Right renal cortex interstitium (tissue), 3 donors: ENCODE measurements at places on chromosomes 5 and 9. TPM values are rescaled to one million over a fixed set of nuclear protein-coding genes. Genes with fewer than 3 reads are reported as not detected.
A peak's percentile ranks its signal among the peaks of the same experiment; 100 is the strongest.

CSF2 gene
- not detected for polyA plus RNA-seq

PCDHB16 gene
- 5.0 TPM for polyA plus RNA-seq

HTR4 gene
- 0.08 TPM for polyA plus RNA-seq

DNA sequence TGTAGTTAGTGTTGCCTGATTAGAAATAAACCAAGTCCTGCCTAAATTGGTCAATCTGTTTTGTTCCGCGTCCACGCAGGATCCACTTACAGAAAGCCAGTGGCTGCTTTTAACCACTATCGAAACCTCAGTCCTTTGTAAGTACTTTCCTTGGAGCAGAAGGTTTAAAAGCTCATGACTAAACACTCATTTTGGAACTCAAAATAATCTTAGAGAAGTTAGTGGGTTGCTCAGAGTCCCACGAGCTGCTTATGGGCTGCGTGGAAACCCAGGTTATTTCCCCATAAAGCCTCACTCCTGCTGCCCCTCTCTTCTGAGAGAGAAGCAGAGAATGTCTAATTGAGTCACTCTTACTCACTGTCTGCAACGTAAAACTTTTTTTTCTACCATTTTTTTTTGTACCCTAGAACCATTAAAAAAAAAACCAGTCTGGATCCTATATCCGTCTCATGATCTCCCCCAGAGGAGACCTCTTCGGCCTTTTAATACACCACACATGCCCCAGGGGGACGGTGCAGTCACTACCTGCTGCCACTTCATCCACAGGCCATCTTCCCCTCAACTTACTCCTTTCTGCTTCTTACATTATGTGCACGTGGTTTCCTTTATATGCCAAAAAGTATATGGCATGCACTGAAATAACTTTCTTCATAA, 7.6 kb downstream of the BASP1 start:
- no peak for DNase-seq

GRCh38 chr5:116154252-116154651, 69.4 kb downstream of the COMMD10 start:
- no peak for DNase-seq

DNA sequence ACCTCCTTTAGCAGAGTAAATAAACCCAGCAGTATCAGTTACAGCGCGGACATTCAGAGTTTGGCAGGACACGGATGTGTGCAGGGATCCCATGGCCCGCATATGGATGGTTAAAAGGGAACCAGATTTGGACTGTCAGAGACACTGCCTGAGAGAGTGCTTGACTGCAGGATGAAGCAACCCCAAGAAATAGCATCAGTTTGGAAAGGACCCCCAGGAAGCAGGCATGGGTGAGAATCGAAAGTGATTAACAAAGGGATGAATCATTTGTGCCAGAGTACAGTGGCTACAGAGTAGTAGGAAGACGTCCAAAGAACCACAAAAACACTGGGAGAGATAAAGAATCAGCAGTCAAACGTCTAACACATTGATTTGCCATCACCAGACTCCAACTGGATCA, 5.5 kb downstream of the C7 start:
- no peak for DNase-seq

- no peak for DNase-seq
Measured at GRCh38 chr5:107472620-107473064, 198.1 kb downstream of the EFNA5 start.

DNA sequence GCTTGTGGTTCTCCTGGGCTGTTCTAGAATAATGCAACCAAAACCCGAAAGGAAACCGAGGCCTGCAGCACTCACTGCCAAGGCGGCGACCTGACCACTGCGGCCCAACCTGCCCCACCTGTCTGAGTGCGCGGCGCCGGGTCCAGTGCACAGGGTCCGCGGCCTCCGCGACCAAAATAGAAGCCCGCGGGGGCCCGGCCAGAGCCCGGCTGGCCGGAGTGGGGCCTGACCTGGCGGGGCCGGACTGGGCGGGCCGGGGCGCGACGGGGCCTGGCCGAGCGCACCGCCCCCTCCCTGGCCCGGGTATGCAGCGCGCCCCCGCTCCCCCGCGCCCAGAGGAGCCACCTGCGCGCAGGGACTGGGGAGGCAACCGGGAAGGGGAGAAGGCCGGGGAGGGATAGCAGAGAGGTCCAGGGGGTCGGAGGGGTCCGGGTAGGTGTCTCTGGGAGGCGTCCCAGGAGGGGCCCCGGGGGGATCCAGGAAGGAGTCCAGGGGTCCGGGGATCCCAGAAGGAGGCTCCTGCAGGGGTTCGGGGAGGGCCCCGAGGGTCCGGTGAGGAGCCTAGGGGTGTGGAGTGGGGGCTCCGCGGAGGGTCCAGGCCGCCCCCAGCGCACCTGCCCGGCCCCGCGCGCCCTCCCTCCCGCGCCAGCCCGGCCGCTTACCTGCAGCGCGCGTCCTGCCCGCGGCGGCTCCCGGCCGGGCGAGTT, 503 bp downstream of the SEMA4D start:
- no peak for DNase-seq

- no peak for DNase-seq
Measured at GRCh38 chr5:174381241-174381640, 335.7 kb downstream of the NSG2 start.

- no peak for DNase-seq
Measured at GRCh38 chr5:138287246-138287645, 12.8 kb upstream of the GFRA3 start.

DNA sequence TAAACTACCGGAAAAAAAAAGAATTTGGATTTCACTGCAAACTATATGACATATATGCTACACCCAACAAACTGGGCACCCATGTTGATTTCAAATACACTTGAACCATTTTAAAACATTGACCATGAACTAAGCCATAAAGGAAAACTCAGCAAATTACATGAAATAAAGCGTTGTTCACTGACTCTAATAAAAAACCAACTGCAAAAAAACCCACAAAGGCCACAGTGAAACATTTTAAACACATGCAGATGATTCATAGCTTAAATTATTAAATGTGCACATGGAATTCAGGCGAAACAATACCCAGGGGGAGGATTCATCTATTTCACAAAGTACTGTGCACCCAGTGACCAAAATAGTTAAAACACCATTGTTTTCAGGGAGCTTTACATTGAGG, 33.3 kb downstream of the MTRR start:
- no peak for DNase-seq

DNA sequence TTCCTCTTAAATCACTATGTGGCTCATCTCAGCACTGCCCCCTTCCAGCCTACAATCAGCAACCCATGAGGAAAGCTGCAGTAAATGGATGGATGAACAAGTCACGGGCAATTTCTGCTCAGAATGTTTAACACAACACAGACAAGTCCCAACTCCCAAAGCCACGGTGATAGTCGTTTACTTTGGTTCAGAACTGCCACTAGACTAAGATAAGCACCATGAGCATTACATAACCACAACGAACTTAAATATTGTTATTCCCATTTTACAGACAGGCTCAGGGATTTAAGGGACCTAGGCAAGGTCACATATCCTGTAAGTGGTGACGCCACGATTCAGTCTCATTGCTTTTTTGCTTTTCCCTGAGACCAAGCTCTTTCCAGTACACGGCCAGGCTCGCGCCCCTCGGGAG, 2.0 kb upstream of the SMIM27 start:
- peak; percentile 37 for DNase-seq

DNA sequence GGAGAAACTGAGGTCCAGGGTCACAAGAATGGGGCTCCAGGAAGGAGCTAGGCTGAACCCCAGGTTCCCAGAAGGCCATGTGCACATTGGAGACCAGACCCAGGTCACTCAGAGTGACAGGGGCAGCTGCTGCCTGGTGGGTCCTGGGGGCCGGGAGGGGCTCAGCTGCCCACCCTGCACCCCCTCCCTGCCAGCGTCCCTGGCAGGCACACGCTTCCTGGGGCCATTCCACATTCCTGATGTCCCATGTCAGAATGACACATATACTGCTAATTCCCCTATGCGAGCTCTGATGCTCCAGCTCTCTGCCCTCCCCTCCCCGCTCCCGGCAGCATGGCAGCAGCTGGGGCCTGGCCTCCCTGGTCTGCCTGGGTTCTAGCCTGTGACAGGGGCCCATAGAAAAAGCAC, 14.0 kb downstream of the FGFR4 start:
- no peak for DNase-seq

DNA sequence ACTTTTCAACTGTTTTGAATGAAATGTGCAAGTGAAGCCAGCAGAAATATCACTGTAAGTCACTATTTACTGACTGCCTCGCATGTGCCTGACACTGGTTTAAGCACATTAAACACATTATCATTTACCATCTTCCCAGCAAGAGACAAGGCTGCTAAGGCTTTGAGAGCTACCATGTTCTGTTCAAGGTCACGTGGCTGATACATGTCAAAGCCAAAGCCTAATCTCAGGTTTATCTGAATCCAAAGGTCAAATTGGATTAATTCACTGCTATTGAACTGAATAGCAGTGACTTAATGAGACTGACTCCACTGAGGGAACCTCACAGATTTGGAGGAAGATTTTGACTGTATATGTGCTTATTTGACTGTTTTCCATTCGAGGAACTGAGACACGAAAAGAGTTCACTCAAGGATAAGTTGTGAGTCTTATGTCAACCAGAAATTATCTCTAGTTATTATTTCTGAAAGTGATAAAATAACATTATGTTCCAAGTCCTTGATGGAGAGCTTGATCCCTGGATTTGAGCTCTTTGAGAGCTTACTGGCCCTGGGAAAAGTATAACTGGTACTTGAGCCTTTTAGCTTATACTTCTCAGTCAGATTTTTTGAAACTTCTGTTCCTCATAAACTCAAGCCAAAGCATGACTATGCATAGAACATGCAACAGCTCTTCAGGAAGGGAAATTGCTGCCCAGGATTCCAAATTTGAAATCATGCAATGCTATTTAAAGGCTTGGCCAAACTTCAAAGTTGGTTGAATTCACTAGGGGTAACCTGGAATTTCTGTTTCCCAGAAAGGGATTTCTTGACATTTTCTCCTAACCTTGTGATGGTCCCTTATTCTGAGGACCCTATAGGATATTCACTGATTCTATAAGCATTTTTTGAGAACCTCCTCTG, 23.4 kb upstream of the ARHGAP26 start:
- no peak for DNase-seq

GRCh38 chr5:113985505-113985904, 376.4 kb upstream of the KCNN2 start:
- no peak for DNase-seq

GRCh38 chr9:90343991-90344390, 298.6 kb downstream of the DIRAS2 start:
- no peak for DNase-seq

DNA sequence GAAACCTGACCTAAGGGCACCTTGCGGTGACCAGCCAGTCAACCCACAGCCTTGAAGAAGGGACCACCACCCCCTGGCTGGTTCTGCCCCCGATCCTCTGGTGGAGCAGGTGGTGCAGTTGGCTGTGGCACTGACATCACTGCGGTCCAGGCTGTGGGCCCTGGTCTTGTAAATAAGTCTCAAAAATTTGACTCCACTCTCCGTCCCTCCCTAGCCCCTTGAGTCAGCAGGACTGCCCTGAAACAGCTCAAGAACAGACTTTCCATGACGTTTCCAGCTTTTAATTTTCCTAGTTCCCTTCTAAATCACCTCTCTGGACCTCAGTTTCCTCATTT, 134.8 kb upstream of the BOD1 start:
- no peak for DNase-seq

- DNase-seq, result no peak
Measured at GRCh38 chr5:127994087-127994660, 89.4 kb upstream of the SLC12A2 start.

- no peak for DNase-seq
Measured at GRCh38 chr9:11275158-11275695, 662.4 kb upstream of the PTPRD start.

GRCh38 chr5:60510663-60511062, 189.3 kb downstream of the DEPDC1B start:
- no peak for DNase-seq

DNA sequence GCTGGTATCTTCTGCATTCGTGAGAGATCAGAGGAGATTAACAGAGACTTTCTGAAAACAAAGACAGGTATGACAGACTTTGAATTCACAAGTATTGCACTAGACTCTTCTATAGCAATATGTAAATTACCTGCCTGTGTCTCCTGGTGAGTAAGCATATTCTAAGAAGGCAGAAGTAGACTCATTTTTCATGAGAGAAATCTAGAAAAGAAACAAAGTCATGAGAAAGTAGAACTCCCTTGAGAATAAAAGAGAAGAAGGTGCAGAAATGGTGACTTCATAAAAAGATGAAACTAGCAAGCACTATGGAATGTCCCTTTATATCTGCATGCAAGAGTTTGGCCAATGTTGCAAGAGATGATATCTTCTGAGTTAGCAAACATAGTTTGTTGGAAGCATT, 419.8 kb downstream of the DMRT2 start:
- no peak for DNase-seq
